Activated CD4-positive, alpha-beta T cell treated with anti-CD3 and anti-CD28 coated beads, Interleukin-2, amount 10 ng/mL, durations not matched to agents 7 days and 5 days (primary cell): ENCODE measurements at places on chromosomes 11 and 22. TPM values are rescaled to one million over a fixed set of nuclear protein-coding genes. Genes with fewer than 3 reads are reported as not detected.

The MTMR2 gene
- total RNA-seq, result 15.2 TPM

DNA sequence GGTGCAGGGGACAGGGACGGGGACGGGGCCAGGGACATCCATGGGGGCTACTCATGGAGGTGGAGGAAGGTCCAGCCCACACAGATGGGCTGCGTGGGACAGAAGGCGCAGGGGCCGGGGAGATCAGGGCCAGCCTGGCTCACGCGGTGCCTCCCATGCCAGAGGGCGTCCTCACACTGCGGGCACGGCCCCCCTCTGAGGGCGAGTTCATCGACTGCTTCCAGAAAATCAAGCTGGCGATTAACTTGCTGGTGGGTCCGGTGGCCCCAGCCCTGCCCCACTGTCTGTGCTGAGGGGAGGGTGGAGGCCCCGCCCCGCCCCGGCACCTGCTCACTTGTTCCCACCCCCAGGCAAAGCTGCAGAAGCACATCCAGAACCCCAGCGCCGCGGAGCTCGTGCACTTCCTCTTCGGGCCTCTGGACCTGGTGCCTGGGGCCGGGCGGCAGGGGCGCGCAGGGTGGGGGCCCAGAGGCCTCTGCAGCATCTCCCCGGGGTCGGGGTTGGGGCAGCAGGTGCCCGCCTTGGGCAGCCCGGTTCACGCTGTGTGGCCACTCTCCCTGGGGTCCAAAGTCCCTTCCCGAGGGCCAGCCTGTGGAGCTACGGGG, 15.8 kb downstream of the EPS8L2 start:
- DNase-seq, result peak; percentile 63
- peaks cover 27% of the 10 kb centered on the region for H3K27me3 ChIP-seq
- no peak overlapping the region for H3K27ac ChIP-seq
- H3K4me1 ChIP-seq, result peaks cover 19% of the 10 kb centered on the region
- H3K36me3 ChIP-seq, result no peaks in the 10 kb centered on the region

The TIMM10B gene
- 27.0 TPM for total RNA-seq

- peak overlapping the region; percentile 51 for H3K4me3 ChIP-seq
- H3K27me3 ChIP-seq, result peaks cover 47% of the 10 kb centered on the region
- H3K36me3 ChIP-seq, result no peaks in the 10 kb centered on the region
- H3K27ac ChIP-seq, result peak overlapping the region; percentile 70
- H3K4me1 ChIP-seq, result peaks cover 27% of the 10 kb centered on the region
These were observed 444 bp downstream of the CAVIN3 start for GRCh38 chr11:6319704-6320410.

- H3K36me3 ChIP-seq, result no peaks in the 10 kb centered on the region
- DNase-seq, result no peak
- no peak overlapping the region for H3K4me3 ChIP-seq
- no peaks in the 10 kb centered on the region for H3K4me1 ChIP-seq
- H3K27me3 ChIP-seq, result no peaks in the 10 kb centered on the region
These were observed 303.3 kb downstream of the BRD1 start for GRCh38 chr22:49524362-49524761.

The APOA4 gene
- total RNA-seq, result not detected
